Activated CD4-positive, alpha-beta T cell treated with anti-CD3 and anti-CD28 coated beads for 24 hours (primary cell): ENCODE measurements at places on chromosomes 7 and 10.
A peak's percentile ranks its signal among the peaks of the same experiment; 100 is the strongest.

DNA sequence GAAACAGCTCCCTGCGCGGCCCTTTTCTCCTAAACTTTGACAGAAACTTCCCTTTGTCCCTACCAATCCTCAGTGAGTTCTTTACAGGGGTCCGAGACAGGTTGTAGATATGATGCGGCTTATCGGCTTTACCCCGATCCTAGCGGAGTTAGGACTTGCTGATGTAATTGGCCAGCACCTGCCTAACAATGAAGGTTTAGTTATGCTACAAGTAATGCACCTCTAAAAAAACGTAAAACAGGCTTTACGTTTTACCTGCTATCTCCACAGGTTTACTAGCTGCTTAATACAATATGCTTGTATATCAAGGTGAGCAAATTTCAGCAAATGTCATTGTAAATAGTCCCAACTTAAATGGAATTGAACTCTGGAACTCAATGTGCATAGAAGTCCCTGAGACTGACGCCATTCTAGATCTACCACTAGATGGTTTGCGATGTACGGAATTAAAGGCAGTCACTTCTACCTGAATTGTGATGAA lies 697 bp upstream of the SNX13 start:
- no peak for DNase-seq

DNA sequence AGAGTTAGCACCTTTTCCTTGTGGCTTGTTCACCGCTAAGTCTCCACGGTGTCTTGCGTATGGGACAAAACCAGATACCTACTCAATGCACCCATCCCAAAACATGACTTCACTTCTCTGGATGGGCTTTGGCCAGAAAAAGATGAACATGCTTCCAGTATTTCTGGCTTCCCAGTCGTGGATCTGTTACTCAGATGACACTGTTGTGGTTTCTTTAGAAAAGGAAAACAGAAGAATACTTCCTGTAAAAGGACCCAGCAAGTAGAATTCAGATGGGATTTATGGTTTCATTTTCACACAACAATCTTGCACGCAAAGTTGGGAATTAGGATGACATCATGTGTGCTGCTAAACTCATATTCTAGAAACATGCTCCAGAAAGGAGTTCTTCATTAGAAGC lies 216.7 kb downstream of the ADAM12 start:
- DNase-seq = no peak

DNA sequence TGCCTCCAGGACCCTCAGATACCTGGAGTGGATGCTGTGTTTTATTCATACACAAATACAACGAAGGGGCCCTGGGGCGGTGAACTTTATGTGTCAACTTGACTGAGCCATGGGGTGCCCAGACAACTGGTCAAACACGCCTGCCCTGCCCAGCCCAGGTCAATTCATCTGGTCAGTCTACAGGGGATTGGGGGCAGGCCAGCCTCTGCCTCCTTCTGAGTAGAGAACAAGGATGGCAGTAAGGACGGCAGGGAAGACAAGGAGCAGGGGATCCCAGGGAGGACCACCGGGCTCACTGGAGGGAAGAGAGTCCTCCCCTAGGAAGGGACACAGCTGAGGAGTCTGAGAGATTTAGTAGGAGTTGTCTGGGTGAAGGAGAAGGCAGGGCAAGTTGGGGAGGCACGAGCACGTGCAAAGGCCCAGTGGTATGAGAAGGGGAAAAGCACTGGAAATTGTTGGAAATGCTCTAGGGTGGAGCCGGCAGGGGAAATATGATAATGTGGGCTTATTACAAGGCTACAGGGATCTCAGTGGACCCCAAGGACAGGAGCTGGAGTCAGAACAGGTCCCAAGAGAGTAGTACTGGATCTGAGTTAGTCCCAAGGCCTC lies 63.4 kb downstream of the MYL10 start:
- DNase-seq = no peak

GRCh38 chr10:107417446-107417845 lies 252.9 kb upstream of the SORCS1 start:
- DNase-seq = no peak

DNA sequence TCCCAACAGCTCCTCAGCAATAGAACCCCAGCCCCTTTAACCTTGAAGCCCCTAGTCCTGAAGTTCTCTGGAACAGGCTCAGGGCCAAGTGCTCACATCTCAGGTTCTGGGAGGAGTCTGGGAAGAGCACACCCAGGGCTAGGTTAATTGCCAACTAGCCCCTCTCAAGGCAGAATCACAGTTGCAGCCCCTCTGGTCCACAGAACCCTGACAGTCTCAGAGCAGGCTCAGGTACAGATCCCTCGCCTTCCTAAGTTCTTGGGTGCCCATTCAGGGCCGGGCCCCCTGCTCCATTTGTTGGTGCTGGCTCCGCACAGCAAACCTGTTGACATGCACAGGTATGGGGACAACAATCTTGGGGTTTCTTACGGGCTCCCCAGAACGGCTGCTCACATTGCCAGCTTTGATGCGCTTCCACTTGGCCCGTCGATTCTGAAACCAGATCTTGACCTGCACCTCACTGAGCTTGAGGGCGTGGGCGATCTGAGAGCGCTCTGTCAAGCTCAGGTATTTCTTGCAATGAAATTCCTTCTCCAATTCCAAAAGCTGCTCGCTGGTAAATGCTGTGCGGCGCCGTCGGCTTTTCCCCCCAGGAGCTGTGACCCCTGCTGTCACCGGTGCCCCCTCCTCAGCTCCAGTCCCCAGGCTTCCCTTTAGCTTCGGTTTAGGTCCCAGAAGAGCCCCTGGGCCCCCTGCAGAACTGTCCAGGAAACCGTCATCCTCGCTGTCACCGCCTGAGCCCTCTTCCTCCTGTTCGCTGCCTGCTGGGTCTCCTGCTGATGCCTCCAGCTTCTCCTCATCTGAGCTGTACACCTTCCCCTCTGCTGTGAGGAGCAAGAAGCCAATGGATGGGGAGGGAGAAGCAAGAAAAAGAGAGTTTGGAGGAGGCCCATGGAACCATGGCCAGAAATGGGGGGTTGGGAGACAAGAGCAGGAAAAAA lies 18.9 kb downstream of the GBX1 start:
- no peak for DNase-seq

- no peak for DNase-seq
These were observed 407.5 kb upstream of the AUTS2 start for GRCh38 chr7:69190763-69191162.

- DNase-seq = no peak
These were observed 64.3 kb upstream of the MDFIC start for GRCh38 chr7:114857605-114858004.

DNA sequence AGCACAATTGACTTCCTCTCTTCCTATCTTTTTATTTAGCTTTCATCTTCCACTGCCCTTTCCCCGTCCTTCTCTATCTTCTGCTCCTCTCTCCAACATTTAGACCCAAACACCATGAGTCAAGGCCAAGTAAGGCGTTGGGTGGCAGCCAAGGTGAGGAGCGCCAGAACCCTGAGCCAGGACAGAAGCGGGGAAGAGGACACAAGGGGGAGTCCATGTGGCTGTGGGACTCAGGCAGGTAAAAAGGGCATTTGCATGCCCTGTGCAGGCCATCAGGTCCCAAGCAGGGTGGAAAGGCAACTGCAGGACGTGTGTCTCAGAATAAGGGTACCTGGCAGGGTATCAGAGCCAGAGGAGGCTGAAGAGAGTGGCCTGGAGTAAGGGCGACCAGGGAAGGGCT lies 192.4 kb upstream of the PFKP start:
- DNase-seq = no peak

GRCh38 chr10:17144032-17144431 lies 14.4 kb upstream of the CUBN start:
- no peak for DNase-seq

DNA sequence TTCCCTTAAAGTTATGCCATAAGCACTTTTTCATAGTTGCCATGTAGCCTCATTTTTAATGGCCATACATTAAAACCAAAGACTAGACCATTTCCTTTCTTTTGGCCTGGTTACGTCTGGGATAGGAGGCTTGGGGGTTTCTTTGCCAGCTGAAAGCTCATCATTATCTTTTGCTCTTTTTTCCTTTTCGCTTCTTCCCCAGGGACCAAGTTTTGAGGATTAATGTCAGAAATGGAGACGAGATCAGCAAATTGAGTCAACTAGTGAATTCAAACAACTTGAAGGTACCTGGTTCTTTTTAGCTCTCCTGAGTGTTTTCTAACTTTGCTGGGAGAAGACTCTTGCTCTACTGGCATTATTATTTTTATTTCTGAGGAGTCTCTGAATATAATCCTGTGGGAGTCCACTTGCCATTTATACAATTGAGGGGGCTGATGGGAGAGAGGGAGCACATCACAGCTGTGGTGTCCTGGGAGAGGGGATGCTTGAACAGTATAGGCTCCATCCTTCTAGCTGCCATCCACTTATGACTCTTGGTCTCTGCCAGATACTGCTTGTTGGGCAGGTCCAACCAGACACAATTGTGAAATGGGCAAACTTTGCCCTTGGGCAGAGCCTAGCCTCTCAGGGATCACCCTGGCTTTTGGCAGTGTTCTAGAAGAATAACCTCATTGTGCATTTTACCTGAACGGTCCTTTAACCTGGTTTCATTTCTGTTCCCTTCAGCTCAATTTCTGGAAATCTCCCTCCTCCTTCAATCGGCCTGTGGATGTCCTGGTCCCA lies 5.8 kb downstream of the CPA4 start:
- DNase-seq = no peak

DNA sequence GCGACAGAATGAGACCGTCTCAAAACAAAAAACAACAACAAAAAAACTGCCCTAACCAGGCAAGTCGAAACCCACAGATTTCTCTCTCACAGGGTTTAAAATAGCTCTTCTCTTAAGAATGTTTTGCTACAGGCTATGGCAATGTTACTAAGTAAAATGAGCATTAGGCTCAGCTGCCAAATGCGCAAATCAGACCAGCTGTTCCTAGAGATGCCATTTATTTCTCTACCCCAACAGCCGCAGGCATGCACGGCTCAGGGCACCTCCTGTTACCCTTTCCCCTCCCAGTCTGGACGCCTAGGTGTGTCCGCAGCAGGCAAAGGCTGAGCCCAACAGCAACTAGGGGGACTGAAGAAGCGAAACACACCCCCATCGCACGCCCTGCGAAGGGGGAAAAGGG lies 168.3 kb upstream of the MBL2 start:
- DNase-seq = no peak

DNA sequence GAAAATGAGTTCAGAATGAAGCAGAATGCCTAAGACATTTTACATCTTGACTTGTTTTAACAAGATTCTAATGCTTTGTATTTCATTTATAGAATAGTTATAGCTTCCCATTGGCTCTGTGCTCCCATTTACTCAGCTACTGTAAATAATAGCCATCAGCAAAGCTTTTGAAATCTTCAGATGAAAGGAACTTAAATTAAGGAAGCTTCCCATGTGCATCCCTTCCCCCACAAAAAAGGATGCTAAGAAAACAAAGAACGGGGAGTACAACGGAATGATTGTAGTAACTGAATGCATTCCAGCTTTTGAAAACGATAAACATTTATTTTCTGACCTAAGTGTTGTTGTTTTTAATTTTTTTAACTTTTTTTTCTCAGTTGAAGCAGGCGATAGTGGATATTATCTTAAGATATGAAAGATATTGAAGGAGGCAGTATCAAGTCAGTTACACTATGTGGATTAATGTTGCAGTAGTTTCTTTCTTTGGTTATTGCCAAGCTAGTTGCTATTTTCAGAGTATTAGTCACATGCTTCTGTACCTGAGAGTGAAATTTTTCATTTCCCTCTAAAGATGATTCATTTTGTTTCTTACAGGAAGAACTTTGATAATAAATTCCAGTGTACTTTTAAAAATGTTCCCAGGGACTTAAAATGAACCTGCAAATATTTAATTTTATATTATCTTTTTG lies 129.2 kb downstream of the KCND2 start:
- DNase-seq = no peak

DNA sequence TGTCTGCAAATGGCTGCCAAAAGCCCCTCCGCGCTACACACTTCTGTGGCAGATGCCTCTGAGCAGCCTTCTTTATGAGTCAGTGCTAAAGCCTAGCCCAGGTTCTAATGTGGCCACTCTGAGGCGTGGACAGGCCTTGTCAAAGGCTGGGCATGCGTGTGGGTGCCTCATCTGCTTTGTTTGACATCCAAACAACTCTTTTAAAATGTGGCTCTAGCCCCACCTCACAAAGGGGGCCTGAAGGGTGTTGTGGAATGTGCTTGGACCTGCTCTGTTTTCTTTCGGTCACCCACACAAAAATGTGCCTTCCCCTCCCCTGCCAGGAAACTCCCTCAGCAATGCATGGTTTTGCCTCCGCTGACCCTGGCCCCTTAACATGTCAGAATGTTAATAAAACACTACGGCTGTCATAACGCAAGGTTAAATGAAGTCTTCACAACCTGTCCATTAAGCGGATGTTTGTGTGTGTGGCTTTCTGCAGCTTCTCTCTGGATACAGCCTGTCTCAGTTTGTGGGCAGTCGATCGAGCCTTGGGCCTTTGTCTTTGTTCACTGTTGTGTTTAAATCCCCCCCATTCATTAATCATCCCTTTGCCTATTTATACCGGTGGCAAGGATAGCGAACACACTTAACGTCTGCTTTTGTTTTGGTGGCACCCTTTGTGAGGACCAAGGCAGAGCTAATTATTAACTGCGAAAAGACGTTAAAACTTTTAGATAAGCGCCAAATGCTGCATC lies 718.9 kb downstream of the LRMDA start:
- DNase-seq = no peak

- DNase-seq = peak; percentile 1
These were observed 297.3 kb upstream of the LYZL1 start for GRCh38 chr10:28991333-28992270.

- DNase-seq = no peak
These were observed 12.8 kb downstream of the OR2F1 start for GRCh38 chr7:143967398-143967797.

DNA sequence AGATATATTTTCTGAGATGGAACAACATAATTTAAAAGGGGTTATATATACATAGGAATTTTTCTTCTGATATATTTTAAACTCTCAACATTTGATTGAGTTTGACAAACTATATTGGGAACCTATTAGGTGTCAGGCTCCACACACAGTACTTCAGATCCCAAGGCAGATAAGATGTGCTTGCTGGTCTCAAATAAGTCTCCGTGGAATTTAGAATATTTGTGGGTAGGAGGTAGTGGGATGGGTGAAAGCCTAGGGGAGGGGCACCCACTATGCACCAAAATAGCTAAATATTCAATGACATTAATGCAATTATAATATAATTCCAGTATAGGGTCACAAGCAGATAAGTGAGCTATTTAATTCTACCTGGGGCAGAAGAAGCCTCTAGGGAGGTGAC lies 81.5 kb downstream of the ARL4A start:
- no peak for DNase-seq

DNA sequence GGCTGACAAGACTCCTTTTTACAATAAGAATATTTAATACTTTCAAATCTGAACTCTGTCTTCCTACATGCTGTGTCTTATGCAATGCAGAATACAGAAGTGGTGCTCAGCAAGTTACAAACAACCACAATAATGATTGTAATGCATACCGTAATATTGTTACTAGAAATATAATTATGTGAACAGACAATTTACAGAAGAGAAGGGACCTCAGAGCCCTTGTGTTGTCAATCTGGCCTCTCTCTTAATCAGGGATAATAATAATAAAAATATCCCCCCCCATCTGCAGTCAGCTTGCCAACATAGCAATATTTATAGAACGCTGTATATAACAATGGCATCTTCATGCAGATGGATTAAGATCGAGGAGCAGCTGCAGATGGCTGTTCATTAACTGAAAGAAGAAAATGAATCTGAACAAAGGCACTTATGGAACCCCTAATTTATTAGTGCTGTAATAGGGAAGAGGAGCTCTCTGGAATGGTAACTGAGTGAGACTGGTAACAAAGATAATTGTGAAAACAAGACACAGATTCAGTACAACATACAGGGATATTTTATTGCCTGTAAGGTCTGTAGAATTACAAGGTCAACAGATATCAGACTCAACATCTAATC lies 106.3 kb downstream of the TMEM26 start:
- DNase-seq = no peak
